NCI-H69 (cell line): ENCODE measurements at places on chromosomes 7 and 10.

DNA sequence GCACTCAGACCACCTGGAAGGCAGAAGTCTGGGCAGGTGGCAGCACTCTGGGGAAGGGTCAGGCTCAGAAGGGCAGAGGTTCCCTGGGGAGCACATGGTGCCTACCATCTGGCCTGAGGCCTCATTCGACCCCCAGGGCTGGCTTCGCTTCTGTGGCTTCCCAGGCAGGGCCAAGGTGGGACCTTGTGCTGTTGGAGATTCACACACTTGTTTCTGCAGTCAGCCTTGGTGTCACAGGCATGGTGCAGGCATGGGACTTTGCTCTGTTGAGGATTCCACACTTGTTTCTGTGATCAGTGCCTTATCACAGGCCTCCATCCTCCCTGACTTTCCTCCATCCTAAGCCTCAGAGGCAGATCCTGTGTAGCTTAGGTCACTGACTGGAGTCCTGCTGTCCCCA is 11.3 kb upstream of the FAM241B start:
- no peak for DNase-seq

DNA sequence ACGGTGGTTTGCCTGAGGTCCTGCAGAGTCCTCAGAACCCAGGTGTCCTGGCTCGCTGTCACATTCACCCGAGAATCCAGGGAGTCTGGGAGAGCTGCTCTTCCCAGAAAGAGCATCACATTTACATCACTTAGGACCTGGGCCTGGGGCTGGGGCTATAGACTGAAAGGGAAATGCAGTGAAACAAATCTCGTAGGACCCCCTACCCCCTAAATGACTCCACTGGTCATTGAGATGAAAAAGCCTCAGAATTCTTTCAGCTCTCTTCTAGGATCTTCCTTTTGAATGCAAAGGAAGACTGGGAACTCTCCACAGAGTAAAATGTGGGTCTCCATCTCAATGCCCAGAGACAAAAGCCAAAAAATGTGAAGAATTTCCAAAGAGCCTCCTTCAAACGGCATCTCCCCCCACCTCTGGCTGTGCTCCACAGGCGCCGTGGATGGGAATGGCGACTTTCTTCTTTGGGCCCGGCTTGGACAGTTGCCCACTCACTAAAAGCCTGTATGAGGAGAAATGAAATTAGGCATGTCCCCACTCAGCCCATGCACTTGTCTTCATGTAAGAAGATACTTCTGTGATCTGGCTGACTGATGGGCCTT is 49.0 kb upstream of the PODXL start:
- DNase-seq = peak; percentile 43

DNA sequence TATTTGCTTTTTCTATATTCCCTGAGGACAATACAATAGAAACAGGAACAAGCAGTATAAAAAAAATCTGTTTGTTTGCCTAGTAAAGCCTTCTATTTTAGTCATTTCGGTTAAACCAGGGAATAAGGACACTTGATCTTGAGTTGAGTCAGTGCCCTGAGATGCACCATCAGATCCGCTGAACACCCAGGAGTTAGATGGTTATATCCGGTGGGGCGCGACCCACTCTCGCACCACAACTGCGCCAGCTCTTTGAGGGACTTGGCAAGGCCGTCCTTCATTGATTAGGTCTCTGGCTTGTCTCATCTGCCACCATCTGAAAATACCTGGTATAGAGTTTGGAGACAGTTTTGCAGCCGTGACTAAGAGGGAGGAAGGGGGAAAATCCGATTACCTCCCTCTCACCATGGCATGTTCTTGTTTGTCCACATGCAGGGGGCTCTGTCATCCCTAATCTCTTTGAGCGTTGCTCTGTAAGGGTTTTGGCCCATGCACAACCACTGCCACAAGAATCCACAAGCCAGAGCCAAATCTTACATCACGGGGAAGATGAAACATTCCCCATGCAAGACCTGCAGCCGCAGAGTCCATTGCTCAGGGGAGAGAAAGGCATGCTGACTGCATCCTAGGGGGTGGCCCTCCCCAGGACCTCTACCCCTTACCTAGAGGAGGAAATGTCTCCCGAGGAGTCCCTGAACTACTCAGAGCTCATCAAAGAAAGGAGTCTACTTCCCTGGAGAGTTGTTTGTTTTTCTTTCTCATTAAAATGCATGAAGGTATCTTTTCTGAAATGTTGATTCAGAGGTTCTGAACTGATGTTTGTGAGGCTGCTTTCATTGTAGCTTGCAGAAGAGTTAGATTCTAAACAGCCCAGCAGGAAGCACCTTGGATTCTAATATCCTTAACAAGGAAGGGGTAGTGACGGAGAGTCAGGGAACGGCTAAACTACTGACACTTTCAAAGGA is 101.6 kb upstream of the FAM171A1 start:
- DNase-seq = no peak

DNA sequence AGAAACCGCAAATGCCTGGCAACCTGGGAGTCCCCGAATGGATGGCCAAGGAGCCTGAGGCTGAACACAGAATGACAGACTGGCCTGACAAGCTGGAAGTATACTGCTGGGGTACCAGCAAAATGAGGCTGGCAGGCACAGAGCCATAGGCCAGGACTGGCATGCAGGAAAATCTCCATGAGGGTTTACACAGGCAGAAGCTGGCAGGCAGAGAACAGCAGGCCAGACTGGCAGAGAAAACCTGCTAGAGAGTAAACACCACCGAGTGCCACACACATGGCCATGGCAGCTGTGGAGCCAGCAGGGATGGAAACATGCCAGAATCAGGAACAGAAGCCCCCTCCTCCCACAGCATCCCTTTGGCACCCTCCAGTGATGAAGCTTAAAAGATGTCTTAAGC is 63.4 kb downstream of the CRPPA start:
- peak; percentile 78 for DNase-seq

DNA sequence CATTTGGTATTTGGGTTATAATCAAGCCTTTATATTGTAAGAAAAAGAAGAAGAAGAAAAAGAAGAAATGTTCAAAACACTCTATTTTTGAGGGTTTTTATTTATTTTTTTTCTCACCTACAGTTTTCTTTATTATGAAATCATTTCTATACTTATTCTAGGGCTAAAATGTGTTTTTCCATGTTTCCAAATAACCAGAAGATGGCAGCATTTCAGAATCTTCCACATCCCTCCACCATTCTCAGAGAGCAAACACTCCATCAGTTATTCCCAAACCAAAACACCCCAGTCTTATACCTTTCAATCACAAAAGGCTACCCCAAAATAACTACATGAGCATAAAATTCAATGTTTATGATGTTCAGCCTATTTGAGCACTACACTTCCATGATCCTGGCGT is 38.7 kb upstream of the PPP1R17 start:
- peak; percentile 71 for DNase-seq

GRCh38 chr10:80187465-80188409 is 17.6 kb downstream of the ANXA11 start:
- peak; percentile 81 for DNase-seq

GRCh38 chr10:34262985-34263384 is 552.1 kb downstream of the PARD3 start:
- DNase-seq = peak; percentile 64

DNA sequence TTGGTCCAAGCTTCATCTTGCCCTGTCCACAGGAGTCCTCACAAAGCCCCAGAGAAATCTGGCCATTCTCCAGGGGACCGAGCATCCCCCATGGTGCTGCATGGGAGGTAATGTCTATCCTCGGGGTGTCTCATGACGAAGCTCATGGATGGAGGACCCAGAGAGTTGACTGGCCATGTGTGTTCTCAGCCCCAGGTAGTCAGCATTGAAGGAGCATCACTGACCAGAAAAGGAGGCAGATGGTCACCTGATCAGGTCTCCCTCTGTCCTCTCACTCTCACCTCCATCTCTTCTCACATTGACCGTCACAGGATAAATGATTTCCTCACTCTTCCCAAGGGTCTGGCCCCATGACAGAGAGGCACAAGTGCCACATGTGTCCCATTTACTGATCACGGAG is 33.4 kb upstream of the GDF10 start:
- no peak for DNase-seq

DNA sequence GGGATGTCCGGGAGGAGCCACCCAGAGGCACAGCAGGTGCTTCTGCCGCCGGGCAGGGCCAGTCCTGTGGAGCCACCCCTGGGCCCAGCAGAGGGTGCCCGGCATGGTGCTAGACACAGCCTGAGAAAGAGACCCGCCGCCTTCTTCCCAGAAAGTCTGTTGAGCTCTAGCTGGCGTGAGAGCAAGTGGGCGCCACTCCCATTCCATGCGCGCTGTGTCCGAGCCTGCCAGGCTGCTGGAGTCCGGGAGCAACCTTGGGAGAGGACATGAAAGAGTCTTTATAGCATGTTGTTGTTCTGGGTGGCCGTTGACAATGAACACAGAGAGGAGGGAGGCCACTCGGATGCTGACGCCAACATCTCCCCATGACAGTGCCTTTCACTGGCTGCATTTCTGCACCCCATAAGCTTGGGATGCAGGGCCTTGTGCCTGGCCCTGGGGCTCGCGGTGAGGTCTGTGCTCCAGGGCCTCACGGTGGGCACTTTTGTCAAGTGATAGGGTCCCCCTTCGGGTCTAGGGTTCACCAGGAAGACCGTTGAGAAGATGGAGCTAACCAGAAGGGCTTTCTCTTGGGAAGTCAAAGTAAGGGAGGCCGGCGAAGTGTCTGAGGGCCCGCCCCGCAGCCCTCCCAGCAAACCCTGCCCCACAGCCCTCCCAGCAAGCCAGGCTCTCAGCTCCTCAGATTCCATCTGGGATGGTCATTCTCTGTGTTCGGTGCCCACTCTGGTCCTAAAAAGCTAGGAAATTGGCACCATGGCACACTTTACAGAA is 47.3 kb downstream of the NKX6-2 start:
- no peak for DNase-seq

- peak; percentile 32 for DNase-seq
Observed at GRCh38 chr7:4683043-4683883, 1.2 kb downstream of the FOXK1 start.

- peak; percentile 17 for DNase-seq
Observed at GRCh38 chr10:104084482-104085142, 1.1 kb downstream of the COL17A1 start.

GRCh38 chr10:9615189-9615588 is 1402.5 kb upstream of the CELF2 start:
- no peak for DNase-seq

- DNase-seq = no peak
Observed at GRCh38 chr10:26557641-26558014, 119.5 kb downstream of the APBB1IP start.

DNA sequence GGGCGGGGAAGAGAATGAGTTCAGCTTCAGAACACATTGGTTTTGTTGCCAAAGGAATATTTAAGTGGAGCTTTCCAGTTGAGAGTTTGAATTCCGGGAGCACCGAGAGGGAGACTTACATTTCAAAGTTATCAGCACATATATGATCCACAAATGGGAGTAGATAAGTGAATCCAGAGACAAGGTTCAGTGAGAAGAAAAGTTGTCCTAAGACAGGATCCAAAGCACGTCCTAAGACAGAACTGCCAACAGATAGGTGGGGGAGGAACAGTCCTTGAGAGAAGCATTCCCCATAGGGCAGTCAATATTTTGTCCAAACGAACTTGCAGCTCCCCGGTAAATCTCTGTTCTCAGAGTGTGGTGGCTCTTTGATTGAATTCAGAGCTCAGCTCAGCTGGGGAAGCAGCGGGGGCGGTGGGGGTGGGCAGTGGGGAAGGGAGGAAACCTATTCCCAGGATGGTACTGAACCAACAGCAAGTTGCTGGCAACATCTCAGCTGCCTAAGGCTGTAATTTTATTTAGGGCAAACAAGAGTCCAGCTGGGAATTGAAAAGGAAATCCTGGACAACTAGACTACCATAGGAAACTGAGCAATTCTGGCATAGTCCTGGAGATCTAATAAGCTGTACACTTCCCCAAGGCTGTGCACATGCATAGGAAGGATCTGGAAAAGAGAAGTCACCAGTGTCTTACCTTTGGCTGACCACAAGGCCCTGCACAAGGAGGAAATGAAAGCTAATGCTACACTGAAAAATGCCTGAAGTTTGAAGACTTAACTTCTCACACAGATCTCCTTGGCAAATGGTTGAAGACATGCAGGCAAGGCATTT is 94.2 kb upstream of the CXCL12 start:
- no peak for DNase-seq
